ENCODE measurements at places on chromosomes 6 and 20.

- no peak for DNase-seq
These were observed 123.6 kb downstream of the LCA5 start for GRCh38 chr6:79413562-79414002.

DNA sequence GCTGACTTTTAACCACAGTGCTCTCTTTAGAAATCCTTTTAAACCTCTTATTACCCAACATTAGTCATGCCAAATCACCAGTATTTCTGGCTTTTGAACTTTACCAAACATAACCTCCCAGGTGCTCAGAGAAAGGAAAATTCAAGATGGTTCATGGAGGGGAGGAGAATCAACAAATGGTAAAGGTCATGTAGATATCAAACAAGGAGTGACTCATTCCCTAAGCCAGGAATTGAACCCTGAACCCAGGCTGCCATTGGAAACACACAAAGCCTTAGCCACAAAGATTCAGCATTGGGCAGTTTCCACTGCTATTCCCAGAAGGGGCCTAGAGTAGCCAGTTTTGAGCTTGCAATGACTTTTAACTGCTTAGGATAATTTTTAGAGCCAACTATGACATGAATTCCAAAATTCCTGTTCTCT, 21.6 kb upstream of the ENTPD6 start:
- DNase-seq: no peak

- no peak for DNase-seq
These were observed 204.8 kb downstream of the ADGB start for GRCh38 chr6:146803601-146804000.

DNA sequence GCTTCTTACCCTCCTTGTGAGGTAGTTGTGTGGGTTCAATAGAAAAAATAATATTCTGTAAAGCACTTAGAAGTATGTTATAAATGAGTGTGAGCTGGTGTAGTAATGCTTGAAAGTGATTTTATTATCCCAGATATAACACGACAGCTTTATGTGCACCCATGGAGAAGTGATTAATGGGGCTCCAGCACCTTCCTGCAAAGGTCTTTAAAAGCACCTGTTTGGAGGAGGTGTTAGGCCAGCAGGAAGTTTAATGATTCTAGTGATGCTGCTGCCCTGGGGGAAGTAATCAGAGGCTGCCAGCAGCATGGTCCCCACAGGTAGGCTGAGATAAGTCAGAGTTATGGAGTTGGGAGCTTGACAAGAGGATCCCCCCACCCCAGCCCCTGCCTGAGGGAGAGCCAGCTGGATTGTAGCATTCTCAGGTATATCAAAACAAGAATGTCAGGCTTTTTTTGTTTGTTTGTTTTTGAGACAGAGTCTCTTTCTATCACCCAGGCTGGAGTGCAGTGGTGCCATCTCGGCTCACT, 166.3 kb downstream of the PHACTR1 start:
- no peak for DNase-seq

DNA sequence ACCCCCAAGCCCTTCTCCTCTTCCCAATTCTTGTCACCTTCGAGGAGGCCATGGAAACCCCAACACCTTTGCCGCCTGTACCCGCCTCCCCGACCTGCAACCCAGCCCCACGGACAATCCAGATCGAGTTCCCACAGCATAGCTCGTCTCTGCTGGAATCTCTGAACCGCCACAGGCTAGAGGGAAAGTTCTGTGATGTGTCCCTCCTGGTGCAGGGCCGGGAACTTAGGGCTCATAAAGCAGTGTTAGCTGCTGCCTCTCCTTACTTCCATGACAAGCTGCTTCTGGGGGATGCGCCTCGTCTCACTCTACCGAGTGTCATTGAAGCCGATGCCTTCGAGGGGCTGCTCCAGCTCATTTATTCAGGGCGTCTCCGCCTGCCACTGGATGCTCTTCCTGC, 675 bp downstream of the ZBTB9 start:
- DNase-seq: no peak

GRCh38 chr6:140155451-140156126, 781.1 kb upstream of the CITED2 start:
- no peak for DNase-seq

GRCh38 chr20:58841539-58842264, 9.0 kb downstream of the GNAS-AS1 start:
- no peak for DNase-seq

GRCh38 chr20:57078116-57078515, 188.3 kb downstream of the BMP7 start:
- no peak for DNase-seq

GRCh38 chr6:24827162-24827561, 28.4 kb upstream of the ARMH2 start:
- no peak for DNase-seq

DNA sequence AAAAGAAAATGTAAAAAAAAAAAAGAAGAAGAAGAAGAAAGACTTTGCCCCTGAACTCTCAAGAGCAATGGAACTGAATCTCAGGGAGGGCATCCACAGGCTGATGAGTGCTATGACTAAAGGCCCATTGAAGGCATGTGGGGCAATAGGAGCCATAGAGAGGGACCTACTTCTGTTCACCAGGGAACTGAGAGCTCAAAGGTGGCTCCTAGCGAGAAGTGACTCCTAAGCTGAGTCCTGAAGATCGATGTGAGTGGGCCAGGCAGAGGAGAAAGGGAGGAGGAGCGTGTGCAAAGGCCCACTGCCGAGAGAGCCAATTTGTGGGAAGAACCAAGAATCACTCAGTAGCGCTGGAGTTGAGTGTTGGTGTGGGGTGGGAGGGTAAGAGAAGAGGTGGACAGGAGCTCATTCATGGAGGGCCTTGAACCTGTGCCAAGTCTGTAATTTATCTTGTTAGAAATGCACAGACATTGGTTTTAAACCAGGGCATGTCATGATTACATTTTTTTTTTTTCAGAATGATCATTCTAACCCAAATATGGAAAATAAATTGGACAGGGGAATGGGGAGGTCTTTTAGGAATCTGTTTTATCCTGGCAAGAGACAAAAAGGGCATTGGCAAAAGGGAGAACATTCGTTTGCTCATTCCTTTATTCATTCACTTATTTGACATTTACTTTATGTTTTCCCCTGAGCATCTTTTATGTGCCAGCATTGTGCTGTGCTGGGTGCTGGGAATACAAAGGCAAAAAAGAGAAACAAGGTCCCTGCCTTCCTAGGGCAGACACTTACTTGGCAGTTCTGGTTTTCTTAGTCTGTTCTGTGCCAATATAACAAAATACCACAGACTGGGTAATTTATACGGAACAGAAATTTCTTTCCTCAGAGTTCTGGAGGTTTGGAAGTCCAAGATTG, 67.4 kb upstream of the DSP start:
- DNase-seq: no peak

Measured in glutamatergic neuron (in vitro differentiated cells).